ENCODE measurements at places on chromosomes 11 and 22.

GRCh38 chr11:81963018-81963417 lies 770.6 kb downstream of the FAM181B start:
- DNase-seq, result no peak

GRCh38 chr11:113690619-113691569 lies 15.2 kb downstream of the TMPRSS5 start:
- no peak for DNase-seq

GRCh38 chr22:38866399-38867123 lies 5.5 kb downstream of the CBX6 start:
- DNase-seq, result no peak

DNA sequence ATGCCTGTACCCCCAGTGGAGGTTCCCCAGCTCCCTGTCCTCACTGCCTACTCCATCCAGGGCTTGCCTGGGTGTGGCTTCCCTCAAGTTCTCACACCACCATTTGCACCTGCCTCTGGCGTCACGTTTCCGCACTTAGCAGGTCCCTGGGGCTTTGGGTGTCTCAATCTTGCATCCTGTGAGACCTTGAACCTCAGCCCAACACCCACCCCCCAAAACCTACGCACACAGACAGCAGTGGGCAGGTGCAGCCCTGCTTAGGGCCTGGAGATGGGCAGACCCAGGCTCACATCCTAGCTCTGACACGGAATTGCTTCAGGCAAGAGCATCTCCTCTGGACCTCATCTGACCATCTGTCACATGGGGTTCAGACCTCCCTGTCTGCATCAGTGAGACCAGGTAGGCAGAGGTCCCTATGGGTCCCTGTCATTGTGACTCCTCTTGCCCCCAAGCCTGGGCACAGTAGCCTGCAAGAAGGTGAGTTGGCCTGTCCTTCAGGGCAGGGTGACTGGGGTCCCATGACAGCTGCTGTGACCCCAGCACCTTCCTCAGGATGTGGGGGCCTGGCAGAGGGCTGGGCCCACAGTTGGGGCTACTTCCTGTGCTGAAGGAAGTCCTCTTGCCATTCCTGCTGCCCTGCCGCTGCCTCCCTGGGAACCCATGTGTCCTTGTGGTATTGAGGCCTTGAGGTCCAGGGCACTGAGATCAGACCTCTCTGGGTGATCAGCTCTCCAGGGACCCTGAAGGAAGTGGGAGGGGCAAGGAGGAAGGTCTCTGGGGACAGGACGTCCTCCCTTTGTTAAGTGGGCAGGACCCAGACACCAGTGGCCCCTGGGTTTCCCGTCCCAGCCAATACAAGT lies 2.0 kb downstream of the SIPA1 start:
- peak; percentile 46 for DNase-seq

DNA sequence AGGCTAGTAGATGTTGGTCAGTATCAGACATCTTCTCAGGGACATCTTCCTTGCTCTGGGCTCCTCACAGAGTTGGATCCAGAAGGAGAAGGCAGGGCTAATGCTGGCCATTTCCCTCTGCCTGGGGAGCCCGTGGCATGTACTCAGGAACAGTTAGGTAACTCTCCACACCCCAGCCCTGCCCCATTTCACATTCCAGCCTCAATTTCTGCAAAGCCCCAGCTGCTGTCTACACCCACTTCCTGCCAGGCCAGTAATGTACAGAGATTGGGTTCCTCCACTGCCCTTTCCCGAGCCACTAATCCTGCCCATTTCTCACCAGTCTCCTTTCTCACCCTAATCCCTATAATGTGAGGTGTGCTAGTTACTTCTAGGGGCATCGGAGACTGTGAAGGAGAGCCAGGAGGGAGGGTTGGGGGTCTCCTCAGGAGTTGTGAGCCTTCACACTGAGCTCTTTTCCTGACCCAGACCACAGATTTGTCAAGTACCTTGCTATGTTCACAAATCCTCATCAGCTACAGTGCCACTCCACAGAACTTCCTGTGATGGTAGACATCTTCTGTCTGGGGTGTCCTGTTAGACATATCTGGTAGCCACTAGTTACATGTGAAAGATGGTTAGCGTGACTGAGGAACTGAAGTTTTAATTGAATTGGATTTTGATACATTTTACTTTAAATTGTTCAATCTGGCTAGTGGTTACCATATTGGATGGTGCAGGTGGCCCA lies 1.3 kb upstream of the SEC14L3 start:
- DNase-seq, result no peak

- no peak for DNase-seq
Measured at GRCh38 chr11:93715797-93716396, 25.4 kb downstream of the TAF1D start.

- no peak for DNase-seq
Measured at GRCh38 chr11:727281-727701, 20.0 kb upstream of the TALDO1 start.

DNA sequence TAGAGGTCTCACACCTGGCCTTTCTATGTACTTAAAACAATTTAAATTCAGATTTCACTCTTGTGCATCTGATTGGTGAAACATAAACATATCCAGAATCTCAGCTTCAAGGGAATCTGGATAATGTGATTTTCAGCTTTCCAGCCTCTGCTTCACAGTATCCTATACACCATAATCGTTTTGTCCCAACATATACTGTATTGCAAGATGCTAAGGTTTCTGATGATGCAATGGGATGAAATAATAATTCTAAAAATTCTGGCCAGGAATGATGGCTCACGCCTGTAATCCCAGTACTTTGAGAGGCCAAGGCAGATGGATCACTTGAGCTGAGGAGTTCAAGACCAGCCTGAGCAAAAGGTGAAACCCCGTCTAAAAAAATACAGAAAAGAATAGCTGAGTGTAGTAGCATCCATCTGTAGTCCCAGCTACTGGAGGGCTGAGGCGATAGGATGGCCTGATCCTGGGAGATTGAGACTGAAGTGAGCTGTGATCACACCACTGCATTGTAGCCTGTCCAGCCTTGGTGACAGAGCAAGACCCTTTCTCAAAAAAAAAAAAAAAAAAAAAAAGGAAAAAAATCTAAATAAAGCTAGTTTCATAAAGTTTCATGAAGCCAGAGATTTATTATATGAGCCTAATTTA lies 41.0 kb upstream of the CTSC start:
- DNase-seq, result no peak

GRCh38 chr11:44868455-44869421 lies 81.9 kb downstream of the TP53I11 start:
- DNase-seq, result no peak

GRCh38 chr11:15933886-15934625 lies 422.3 kb downstream of the SOX6 start:
- no peak for DNase-seq

DNA sequence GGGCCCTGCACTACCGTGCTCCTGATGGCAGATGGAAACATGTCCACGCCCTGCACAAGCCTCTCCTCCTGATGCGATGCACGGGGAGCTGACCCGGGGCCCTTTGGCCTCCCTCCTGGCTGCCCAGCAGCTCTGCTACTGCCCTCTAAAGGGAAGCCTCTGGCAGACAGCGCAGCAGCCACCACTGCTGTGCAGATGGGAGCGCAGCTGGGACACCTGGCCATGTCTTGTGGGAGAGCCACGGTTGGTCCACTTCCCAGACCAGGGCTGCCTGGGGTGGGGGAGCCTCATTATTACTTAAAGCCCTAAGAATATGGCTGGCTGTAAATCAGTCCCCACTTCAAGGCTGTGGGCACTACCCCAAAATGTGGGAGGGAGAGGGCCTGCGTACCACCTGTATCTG lies 38.3 kb downstream of the TBX1 start:
- DNase-seq, result no peak

GRCh38 chr11:66011785-66012303 lies at the start of gene CST6:
TSS of gene CST6 (plus strand) at chr11:66012008. CDS start at chr11:66012045, 37 bp downstream.
- DNase-seq, result no peak

DNA sequence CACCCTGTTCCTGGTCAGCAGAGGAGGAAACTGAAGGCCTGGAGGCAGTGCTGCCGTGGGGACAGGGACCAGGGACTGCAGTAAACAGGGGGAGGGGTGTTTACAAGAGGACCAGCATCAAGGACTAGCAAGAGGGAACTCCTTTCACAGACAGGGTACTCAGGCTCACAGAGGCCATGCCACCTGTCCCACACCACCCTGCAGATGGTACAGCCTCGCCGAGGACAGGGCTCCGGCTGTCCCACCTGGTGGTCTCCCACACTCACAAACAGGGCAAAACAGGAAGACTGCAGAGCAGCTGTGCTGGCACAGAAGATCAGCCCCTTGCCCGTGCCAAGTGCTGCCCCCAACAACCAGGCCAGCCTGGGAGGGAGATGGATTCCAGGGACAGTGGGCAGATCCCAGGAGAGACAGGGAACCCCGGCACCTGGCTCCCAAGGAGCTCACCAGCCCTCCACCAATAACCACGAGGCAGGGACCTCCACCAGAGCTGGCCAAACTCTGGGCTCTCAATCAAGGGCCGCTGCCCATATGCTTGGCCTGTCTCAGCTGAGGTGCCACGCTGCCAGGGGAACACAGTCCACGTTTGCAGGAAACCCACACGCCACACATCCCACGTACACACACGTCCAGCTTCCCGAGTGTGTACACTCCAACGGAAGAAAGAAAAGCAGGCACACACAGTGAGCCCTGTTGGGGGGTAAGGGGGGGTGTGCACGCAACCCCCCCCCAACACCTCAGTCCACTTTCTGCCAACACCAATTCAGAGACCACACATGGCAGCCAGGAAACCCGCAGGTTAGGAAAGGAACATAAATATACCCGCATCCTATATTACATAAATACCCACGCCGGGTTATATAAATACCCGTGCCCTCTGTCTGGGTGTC lies 2.1 kb downstream of the CSNK1E start:
- DNase-seq, result no peak

- no peak for DNase-seq
Measured at GRCh38 chr11:35425603-35426212, 6.3 kb upstream of the SLC1A2 start.

GRCh38 chr22:45656577-45656976 lies 15.1 kb upstream of the ATXN10 start:
- no peak for DNase-seq

DNA sequence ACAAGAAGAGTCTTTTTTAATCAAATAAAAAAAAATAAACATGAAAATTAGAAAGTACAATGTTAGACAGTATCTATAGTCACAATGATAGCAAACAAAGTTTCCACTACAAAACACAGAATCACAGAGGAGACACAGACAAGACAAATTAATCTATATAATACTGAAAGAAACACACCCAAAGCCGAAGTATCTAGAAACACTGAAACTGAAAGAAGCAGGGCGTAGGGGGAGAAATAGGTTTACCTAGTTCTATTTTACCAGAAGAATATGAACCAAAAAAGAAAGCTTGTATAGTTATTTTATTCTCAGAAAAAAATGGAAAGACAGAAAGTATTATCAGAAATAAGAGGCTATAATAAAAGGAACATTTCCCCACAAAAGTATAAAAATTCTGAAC lies 27.1 kb upstream of the NUP50 start:
- DNase-seq, result no peak

DNA sequence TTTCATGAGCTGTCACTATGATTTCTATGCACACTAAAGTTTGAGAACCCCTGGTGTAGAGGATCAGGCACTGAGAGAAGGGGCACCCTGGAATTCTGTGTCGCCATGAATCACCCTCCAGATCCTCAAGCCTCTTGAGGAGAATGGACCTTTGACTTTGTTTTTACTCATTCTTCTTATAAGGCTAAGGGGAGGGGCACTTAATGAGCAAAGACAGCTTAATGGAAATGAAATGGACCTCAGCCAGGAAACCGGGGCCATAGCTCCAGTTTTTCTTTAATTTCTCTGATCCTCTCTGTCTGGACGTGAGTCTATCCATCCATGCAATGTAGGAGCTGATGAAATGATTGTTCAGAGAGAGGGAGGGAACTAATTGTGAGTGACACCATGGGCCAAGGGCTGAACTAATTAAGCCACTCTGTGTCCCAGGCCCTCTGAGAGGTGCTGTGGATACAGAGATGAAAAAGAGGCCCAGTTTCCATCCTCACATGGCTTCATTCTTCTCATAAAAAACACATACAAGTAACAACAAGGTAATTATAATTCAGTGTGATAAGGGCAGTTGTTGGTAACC lies 32.8 kb downstream of the OR2AT4 start:
- no peak for DNase-seq

GRCh38 chr11:32939866-32940265 lies 47.3 kb downstream of the QSER1 start:
- no peak for DNase-seq

GRCh38 chr11:573146-573759 lies 3.0 kb upstream of the PHRF1 start:
- no peak for DNase-seq

DNA sequence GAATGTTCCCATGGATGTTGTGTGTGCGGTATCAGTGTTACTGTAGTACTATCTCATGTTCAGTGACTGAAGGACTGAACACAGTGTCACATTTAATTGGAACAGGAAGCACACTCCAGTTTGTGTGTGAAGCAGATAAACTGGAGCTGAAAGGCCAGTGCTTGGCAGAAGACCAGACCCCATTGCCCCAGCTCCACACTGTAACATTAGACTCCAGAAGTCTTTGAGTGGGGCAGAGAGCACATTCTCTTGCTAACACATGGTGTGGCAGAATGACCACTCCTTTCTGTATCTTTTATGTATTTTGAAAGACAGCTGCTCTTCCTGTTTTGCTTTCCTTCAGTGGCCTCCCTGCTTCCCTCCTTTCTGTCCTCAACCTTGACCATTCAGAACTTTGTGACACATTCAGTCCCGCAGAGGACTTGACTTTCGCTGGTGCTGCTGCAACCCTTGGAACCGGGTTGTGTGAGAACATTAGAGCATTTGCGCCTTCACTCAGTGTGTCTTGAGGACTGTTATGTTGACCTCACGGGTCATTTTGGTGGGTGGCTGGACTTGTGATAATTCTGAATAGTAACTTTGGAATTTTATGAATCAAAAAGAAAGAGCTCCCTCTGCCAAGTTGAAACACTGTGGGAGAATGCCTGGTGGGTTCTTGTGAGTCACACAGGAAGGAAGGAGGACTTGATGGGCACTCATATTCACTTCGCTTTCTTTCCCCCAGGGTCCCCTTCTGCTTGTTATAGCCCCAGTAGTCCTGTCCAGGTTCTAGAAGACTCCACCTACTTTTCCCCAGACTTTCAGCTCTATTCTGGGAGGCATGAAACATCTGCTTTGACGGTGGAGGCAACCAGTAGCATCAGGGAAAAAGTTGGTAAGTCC lies 26.4 kb downstream of the AMOTL1 start:
- no peak for DNase-seq

- no peak for DNase-seq
Measured at GRCh38 chr11:1305063-1305495, 4.4 kb downstream of the TOLLIP start.

Measured in activated CD8-positive, alpha-beta memory T cell treated with anti-CD3 and anti-CD28 coated beads for 1 hour (primary cell).